NCI-H2029 (cell line): ENCODE measurements at places on chromosomes 1 and 21.

GRCh38 chr1:25760122-25760719 is 39.8 kb upstream of the SELENON start:
- no peak for DNase-seq

DNA sequence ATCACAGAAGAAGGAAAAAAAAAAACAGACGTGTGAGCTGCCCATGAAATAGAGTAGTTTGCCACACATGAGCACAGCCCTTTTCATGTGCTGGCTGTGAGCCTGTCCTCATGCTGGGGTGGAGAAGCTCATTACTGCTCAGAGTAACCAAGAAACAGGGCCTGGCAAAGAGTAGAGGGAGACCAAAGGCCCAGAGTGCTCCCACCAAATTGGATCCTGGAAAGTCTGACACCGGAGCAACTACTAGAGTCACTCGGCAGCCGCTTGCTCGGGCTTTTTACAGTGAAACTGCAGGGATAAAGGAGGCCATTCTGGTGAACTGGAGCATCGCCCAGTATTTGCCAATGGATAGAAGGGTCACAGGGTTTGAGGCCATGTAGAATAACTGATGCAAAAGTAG is 64.4 kb upstream of the BARHL2 start:
- DNase-seq = no peak

DNA sequence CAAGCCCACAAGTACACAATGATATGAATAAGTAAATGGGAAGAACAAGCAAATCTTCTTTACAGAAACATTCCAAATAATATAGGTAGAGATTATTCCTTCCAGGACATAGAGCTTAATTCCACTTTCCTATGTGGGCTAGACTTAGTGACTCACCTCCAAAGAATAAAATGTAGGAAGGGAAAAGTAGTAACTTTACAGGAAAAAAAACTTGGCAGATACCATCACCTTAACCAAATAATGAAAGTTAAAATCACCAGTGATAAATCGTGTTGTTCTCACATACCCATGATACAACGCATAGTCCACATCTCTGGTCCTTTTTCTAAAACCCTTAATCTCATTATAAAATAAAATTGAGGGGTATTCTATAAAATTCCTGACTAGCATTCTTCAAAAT is 260.8 kb downstream of the SPATA17 start:
- DNase-seq = no peak

DNA sequence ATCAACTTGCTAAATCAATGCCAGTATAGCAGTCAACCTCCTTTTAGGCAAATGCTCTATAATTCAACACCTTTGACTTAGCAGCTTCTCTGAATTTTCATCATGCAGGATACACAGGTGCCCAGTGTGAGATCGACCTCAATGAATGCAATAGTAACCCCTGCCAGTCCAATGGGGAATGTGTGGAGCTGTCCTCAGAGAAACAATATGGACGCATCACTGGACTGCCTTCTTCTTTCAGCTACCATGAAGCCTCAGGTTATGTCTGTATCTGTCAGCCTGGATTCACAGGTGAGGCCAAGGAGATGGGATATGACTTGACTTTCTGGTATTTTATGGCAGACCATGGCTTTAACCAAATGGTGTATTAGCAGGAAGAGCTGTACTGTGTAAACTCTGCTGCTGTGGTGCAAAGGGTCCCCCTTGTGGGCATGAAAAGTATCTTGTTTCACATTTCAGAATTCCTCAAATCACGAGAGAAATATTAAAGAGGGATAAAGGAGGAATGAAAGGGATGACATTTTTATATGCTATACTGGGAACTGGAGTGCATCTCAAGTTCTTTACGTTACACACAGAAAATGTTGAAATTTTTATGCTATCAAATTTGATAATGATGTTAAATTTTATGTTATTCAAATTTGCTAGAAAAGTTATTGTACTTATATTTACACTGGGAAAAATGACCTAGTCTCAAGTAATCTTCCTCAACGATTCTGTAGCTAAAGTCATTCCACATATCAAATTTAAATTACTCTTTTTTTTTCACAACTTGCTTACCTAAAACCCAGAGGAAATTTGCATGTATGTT is 88.9 kb downstream of the CRB1 start:
- DNase-seq = peak; percentile 2

GRCh38 chr21:28310711-28311110 is 682.0 kb downstream of the LTN1 start:
- no peak for DNase-seq

- DNase-seq = peak; percentile 45
Measured at GRCh38 chr1:45974541-45975269, 157.7 kb downstream of the PIK3R3 start.

DNA sequence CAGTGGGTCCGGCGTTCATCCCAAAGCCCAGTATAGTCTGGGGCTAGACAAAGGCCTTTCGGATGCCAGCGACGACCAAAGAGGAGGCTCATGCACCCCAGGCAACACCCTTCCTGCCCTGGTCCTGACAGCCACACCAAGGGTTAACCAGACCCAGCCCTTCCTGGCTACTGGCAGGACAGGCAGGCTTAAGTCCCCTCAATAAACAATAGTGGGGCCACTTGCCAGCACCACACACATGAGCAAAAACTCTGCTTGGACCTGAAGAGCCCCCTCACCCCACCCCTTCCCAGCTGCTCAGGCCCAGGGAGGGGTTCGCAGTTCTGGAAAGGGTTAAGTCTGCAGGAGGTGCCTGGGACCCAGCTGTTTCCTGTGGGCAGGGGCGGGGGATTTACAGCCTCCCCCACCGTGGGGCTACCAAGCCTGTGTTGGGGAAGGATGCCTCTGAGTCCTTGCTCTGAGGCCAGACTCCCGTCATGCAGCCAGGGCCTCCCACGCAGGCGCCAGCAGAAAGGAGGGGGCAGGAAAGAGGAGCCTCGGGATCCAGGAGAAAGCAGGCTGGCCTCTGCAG is 18.2 kb downstream of the PHLDA3 start:
- DNase-seq = no peak

- no peak for DNase-seq
Measured at GRCh38 chr1:26689504-26689903, 6.3 kb upstream of the ARID1A start.
